ENCODE measurements at places on chromosomes 2 and 18.

GRCh38 chr2:120858361-120859106 lies 122.9 kb downstream of the GLI2 start:
- DNase-seq = no peak

DNA sequence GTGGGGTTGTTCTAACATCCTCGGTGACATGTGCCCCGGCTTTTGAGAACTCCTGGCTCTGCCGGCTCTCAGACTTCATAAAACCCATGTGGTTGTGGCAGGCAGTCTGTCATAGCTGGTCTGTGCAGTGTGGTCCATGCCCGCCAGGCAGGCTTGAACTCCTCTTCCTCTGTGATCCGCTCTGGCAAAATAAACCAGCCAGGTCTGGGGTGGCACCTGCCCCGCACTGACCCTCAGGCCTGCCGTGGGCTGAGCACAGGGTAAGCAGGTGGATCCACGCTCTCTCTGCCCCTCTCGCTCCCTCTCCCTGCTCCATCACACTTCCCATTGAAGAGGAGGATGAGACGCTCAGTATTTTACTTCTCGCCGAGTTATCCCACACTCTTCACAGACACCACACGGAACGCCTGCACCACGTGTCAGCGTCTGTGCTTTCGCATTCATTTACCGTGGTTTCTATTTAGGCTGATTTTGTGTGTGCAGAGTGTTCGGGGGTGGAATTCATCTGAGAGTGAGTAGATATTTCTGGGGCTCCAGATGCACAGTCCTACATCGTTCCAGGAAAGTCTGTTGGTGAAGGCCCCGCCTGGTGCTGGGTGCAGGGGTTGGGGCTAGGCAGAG lies 56.4 kb downstream of the RTP5 start:
- DNase-seq = no peak

GRCh38 chr2:220144411-220144810 lies 517.0 kb downstream of the SLC4A3 start:
- peak; percentile 15 for DNase-seq

DNA sequence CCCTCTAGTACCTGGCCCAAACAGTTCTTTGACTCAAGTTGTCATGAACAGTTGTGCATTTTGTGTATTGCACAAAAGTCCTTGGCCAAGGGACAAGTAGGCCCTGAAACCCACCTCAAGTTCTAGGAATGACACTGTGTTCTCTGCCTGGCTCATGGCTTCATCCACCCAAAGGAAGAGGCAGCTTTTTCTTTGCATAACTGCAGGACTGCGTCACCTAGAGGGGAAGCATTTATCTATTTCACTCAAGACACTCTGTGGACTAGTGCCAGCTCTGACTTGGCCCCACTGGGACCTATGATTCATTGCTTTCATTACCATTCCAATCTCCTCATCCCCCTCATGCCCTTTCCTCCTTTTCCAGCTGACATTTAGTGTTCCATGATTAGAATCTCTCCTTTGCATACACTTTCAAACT lies 119.3 kb upstream of the SIX2 start:
- peak; percentile 97 for DNase-seq

DNA sequence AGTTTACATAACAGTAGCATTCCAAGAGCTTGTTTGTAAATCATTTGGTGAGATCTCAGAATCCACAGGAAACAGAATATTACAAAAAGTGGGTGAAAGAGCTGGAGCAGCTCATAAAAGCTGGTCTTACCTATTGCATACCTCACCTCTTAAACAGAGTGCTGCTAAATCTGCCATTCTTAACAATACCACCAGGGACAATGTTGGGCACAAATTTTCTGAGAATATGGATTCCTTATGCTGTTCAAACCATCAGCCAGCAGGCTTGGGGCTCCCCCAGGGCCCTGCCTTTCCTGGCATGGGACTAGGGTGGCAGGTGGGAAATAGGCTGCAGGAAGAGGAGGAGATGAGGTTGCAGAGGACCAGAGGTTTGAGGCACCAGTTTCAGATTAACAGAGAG lies 55.6 kb downstream of the TGFA start:
- no peak for DNase-seq

- DNase-seq = no peak
These were observed 4.9 kb downstream of the KDM3A start for GRCh38 chr2:86446060-86446459.

DNA sequence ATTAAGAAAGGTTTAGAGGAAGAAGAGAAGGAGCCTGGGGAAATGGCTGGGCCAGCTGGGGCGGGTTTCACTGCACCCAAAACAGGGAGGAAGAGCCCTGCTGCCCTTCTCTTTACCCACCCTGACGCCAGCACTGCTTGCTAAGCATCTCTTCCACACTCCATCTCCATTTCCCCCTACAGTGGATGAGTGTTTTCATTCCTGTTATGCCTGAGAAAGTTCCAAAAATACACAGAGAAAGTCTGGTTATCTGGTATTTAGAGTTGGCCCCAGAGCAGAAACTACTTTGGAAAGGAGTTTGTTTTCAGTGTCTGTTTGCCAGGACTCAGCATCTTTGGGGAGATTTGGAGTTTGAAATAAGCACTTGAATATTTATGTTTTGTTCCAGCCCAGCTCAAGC lies 451.0 kb downstream of the SLC4A3 start:
- DNase-seq = no peak

DNA sequence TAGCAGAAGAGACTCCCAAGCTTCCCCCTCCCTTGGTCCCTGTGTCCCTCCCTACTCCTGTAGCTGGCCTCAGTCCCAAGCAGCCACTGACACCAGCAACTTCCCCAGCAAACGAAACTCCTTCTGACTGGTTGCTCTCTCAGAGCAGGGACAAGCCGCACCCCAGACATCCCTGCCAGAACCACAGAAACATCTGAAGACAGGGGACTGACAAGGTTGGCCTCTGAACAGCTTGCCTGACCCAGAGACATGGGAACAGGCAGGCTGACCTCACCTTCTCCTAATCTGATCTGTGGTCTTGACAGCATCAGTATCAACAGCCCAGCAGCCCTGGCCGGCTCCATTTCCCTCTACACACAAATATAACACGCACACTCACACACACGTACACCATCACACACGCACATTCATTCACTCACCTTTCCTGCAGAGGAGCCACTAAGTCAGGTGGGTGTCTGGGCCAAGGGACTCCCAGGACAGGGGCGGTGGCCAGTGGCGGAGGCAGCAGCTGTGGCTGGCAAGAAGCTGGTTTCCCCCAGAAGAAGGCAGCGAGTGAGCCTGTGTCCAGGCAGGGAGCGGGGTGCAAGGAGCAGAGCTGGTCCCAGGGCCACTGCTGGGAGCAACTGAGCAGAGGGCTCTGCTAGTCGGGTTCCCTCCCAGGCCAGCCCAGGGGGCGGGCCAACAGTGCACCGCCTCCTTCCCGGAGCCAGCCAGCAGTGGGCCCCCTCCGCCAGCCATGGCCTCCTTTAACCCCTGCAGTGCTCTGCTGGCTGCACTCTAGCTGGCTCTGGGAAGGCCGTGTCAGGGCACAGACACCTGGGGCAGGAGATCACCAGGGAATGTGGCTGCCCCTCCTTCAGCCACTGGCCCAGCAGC lies 59.1 kb downstream of the TNS1 start:
- DNase-seq = peak; percentile 31

DNA sequence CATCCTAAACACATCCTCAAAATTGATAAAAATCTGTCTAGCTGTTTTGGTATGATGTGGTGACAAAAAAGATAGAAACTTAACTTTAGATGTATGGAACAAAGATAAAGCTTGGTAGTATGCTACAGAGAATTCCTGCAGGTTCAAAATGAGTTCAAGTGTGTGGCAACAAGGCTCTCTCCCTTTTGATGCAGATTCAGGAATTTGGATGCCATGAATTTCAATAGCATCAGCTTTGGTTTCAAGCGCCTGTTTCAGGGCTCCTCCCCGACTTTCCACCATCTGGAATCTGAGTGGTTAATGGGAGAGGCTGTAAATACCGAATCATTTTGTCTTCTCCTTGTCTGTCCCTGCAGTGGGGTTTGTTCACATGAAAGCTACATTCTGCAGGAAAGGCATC lies 180.6 kb downstream of the MTX2 start:
- no peak for DNase-seq

DNA sequence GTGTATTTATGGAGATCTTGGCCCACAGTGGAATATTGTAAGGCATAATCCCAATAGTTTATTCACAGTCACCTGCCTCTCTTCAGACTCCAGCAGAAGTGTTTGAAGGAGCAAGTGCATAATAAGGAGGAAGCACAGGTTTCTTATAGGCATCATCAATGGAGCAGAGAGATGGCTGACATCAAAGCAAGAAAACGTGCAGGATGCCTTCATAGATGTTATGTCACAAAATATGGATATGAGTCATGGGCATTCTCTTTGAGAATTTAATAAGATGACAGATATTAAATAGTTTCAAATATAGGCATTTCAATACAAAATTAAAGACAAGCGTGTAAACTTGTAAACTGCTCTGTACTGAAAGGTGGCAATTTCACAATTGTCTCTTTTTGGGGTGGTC lies 4.0 kb upstream of the RND3 start:
- DNase-seq = no peak

- DNase-seq = no peak
These were observed 7.9 kb downstream of the NEUROD1 start for GRCh38 chr2:181672255-181673008.

DNA sequence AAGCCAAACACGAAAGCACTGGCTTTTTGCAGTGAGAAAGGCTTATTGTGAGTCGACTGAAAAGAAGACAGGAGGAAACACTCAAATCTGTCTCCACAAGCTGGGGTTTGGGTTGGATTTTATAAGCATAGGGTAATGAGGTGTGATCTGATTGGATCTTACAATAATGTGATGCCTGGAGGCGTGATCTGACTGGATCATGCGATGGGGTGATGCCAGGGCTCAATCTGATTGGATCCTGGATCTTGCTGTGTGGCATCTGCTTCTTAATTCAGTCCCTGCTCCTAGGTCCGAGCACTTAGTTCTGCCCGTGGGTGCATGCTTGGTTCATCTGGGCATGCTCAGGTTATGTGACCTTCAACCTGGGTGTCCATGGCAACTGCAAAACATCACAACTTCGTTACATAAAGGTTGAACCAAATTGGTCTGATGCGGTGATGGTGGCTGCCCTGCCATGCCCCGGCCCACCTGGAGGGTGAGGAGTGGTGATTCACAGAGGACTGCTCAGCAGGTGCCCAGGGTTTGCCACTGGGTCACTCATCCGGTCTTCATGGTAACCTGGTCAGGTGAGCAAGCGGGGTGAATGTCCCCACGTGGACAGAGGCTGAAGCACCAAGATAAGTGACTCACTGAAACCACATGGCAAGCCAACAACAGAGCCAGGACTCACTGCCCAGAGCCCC lies 111.0 kb downstream of the KCNF1 start:
- no peak for DNase-seq

DNA sequence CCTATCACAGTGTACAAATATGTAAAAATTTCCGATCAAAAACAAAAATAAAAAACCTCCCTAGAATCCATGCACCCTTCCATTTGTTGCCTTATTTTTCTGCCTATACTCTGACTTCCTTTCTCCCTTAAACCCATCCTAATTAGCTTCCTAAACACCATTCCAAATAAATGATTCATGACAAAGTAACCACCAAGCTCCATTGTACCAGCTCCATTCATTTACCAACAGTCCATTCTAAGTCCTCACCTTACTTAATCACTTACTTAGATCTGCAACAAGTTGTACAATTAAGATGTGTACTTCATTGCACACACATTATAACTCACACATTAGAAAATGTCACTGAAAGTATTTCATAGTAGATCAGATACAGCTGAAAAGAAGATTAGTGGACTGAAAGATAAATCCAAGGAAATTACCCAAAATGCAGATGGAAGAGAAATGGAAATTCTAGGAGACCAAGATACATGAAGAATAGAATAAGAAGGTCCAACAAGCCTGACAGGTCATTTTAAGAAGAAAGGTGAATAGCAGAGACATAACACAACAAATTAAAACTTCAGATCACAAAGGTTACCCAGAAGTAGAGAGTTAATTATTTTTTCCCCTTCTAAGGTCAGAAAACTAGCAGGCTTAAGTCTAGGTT lies 154.6 kb downstream of the DYM start:
- DNase-seq = no peak

DNA sequence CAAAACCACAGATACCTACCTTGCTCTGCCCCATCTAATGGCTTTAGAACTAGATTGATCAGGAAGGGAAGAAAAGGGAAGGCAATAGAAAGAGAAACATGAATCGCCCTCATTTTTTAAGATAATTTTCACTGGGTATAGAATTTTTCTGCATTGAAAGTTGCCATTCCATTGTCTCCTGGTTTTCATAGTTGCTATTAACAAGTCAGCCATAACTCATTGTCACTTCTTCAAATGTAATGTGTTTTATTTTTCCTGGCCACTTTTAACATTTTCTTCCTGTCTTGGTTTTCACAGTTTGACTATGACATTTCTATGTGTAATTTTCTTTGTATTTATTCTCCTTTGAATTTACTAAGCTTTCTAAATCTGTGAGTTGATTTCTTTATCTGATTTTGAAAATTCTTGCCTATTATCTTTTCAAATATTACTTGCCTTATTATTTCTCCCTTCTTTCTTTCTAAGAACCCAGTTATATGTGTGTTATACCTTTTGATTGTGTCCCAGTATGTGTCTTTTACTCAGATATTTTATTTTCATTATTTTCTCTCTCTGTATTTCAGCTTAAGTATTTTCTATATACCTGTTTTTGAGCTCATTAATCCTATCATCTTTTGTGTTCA lies 85.5 kb upstream of the GLI2 start:
- DNase-seq = no peak

DNA sequence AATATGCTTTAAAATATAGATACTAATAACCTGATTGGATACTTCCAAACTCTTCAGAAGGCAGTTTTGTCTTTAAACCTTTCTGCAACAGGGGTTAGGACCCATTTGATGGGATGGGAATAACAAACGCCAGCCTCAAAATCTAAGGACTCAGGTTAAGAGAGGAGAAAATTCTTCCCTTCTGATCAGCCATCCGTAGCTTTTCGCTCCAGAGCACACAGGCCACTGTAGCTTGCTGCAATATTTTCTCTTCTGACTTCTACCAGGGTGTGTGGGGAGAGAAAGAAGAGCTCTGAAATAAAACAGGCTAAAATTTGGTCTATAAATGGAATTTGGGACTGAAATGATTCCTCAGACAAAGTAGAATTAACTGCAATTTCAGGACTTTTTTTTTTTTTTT lies 95.1 kb downstream of the ALPK2 start:
- DNase-seq = no peak
